ENCODE measurements at places on chromosomes 6 and 20.
A peak's percentile ranks its signal among the peaks of the same experiment; 100 is the strongest.

- DNase-seq: no peak
Measured at GRCh38 chr6:53066874-53067706, 1.9 kb downstream of the FBXO9 start.

DNA sequence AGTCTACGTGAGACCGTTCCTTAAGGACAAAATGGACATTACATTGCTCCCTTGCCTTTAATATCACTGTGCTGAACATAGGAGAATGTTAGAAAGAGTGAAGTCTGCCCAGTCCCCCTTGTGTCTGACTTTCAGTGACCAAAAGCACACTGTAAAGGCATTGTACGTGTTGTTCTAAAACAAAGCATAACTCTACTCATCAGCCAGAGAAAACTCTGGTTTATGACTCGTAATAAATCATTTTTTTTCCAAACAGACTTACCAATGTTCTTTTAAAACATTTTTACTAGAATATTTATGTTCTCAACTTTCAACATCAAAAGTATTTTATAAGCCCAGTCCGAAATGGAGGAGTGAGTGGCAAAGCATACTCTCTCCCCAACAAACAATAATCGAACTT, 262.5 kb downstream of the GJA1 start:
- DNase-seq: no peak

GRCh38 chr6:155040901-155041650, 46.0 kb downstream of the TIAM2 start:
- DNase-seq: no peak

DNA sequence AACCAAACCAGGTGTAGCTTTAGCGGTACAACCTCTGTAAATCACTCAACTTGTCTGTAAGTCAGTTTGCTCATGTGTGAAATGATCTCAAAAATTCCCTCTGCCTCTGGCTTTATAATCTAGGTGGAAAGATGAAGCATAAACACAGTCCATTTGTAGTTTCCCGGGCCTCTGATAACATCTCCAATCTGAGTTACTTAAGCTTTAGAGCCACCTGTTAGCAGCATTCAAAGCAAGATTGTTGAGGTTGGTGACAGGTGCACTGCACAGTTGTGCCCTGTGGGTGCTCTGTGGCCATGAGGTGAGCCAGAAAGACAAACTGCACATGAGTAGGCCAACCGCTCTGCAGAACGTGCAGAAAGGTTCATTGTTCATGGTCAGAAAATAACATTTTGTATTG, 53.7 kb downstream of the MOCS1 start:
- no peak for DNase-seq

DNA sequence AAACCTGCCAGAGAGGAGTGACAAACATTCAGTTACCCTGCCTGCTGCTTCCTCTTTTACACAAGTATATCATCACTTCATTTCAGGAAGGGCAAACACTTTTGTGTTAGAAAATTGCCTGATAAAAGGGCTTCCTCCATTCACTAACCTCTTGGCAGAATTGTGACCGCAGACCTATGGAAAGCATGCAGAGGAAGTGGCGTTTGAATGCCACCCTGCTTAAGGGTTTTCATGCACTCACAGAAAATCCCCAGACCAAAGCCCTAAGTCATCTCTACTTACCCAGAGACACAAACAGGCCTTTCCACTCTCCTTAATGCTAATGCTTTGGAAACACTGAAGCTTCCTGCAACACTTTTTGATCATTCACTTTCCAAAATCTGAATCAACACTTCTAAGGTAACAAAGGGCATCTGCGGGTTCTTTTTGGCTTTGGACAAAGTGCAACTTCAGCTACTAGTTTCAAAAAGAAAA, 22.1 kb upstream of the RALGAPA2 start:
- no peak for DNase-seq

DNA sequence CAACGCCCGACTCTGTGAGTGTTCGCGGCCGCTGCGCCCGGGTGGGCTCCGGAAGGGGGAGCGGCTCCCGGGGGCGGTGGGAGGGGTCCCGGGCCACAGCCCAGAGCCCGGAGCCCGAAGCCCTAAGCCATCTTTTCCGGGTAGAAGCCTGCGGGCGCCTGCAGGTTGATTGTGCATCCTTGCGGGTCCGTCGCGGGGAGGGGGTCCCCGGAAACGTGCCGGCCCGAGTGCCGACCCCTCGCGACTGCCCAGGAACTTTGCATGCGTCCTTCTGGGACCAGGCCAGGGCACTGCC, 413 bp downstream of the PTPRA start:
- peak; percentile 52 for DNase-seq

DNA sequence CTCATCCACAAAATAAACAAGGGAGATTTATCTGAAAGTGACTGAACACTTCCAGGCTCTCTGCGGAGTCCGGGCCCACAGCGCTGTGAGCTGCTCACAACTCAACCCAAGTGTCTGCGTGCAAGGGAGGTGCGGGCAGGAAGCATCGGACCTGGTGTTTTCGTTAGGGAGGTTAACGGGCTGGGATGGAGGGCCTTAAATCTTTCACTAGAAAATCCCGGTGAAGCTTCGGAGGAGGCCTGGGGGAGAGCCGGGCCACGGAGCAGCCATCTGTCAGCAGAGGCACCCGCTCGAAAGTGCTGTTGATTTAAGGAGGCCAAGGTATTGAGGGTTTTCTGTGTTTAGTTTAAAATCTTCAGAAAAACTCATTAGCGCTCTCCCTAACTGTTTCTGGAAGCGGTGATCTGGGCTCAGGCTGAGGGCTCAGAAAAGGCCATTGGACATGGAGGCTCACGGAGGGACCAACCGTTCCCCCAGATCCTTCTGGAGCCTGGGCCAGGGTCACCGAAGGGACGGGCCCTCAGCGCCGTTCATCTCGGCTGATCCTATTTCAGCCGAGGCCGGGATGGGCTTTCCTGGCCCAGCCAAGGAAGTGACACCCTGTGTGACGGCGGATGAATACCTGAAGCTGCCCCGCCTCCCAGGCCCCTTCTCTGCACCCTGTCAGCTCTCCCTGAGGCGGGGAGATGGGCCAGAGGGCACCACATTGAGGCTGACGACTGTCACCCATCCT, 20.7 kb downstream of the GATA5 start:
- DNase-seq: no peak

DNA sequence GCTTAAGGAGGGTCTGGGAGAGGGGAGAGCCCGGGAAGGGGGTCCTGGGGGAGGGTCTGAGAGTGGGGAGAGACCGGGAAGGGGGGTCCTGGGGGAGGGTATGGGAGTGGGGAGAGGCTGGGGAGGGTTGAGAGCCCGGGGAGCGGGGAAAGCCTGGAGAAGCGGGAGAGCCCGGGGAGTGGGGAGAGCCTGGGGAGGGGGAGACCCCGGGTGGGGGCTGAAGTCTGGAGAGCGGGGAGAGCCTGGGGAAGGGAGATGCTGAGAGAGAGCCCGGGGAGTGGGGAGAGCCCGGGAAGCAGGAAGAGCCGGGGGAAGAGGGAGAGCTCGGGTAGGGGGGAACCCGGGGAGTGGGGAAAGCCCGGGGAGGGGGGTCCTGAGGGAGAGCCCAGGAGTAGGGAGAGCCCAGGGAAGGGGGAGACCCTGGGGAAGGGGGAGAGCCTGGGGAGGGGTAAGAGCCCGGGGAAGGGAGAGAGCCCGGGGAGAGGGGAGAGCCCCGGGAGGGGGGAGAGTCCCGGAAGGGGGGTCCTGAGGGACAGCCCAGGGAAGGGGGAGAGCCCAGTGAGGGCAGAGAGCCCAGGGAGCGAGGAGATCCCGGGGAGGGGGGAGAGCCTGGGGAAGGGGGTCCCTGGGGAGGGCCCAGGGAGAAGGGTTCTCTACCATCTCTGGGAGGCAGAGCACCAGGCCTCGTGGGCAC, 148.5 kb downstream of the SYNDIG1 start:
- no peak for DNase-seq

DNA sequence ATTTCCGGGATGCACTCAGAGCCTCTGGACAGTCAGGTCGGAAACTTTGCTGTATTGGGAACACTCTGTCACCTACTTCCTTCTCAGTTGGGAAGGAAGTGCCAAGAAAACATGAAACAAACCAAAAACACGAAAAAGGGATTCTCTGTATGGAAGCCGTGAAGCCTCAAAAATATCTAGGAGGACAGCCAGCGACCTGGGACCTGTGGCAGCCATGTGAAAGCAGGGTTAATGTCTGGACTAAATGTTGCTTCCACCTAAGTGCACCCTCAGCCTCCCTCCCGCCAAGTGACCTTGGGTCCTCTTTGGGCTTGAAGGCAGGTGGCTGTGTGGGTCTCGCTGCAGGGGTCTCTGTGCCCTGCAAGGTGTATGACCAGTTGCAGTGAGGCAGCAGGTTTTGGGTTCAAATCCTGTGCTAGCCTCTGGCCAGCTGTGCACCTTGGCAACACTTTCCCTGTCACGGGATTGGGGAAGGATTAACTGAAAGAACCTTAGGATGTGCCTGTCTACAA, 851 bp downstream of the MAVS start:
- no peak for DNase-seq

- no peak for DNase-seq
Measured at GRCh38 chr6:120681204-120681603, 653.1 kb downstream of the TBC1D32 start.

DNA sequence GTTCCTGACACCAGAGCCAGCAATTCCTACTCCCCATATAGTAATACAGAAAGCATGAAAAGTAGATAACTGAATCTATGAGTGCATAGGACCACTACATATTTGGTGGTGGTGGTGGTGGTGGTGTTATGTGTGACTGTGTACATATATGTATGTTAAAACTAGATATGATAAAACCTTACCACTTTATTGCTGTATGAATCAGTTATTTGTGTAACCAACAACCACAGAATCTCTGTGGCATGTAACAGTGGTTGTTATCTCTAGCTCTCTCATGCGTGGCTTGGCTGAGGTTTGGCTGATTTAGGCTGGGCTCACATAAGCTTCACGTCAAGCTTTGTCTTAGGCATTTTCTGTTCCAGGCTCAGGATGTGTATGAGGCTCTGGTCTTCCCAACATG, 55.7 kb downstream of the PLCB1 start:
- no peak for DNase-seq

- no peak for DNase-seq
Measured at GRCh38 chr20:44020406-44021148, 105.9 kb downstream of the TOX2 start.

GRCh38 chr6:33199687-33200218, 712 bp downstream of the RXRB start:
- peak; percentile 83 for DNase-seq

DNA sequence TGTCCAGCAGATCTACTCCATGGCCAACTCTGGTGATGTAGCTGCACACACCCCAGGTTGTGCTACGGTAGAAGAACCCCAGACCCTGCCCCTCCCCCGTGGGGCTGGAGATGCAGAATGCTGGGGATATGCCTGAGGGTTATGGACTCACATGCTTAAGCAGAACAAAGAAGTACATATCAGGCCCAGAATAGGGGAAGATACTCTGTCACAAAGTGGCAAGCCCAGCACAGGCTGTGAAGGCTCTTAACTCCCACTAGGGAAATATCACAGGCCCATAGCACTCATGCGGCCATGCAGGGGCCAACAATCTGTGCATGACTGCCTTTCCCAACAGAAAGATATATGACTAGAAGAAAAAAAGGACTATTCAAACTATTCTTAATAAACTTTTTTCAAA, 234.9 kb downstream of the KCNQ5 start:
- DNase-seq: no peak

DNA sequence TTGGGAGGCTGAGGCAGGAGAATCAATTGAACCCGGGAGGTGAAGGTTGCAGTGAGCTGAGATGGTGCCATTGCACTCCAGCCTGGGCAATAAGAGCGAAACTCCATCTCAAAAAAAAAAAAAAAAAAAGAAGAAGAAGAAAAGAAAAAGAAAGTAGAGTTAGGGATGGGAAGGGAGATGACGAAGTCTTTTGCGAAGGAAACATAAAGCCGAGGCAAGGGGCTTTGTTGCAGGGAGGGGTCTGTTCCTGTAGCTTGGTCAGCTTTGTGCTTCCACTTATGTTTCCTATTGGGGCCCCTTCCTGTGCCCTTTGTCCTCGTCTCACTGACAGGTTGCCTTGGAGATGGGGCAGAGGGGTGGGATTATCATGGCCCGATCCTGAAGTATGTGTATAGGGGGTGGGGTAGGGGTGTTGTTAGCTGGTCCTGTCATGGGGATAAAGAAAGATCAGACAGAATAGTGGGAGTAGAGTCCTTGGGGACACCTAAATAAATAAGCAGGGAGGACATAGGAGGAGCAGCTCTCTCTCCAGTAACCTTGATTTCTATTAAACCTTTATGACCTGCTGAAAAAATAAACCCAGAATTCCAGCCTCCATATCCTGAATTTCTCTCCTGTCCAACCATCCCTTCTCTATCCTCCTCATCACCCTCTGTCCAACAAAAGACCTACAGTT, 1.1 kb upstream of the CLIC1 start:
- DNase-seq: no peak

DNA sequence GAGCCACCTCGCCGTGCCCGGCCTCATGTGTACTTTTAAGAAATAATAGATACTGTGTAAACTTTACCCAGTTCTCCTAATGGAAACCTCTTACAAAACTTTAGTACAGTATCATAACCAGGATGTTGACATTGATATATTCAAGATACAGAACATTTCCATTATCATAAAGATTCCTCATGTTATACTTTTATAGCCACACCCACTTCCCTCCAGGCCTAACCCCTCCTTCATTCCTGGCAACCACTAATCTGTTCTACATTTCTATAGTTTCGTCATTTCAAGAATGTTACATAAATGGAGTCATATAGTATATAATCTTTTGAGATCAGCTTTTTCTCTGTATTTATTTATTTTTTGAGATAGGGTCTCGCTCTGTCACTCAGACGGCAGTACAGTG, 52.6 kb upstream of the SALL4 start:
- no peak for DNase-seq

- no peak for DNase-seq
Measured at GRCh38 chr6:82772851-82773717, 292.6 kb downstream of the UBE3D start.

- no peak for DNase-seq
Measured at GRCh38 chr6:75334266-75335040, 49.9 kb upstream of the TMEM30A start.

DNA sequence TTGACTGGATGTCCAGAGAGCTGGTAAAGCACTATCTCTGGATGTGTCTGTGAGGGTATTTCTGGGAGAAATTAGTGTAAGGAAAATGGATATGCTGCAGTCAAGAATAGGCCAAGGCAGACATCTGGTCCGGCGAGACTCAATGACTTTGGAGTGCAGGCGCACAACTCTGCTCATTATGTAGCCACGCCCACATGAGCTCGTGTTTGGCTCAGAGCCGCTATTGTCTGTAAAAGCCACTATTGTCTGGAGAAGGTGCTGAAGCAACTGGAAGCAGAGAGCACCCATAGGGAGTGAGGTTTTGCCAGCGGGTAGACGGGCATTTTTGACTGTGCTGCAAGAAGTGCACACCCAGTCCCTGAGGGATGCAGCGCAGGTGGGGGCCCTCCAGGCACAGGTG, 305.0 kb upstream of the POU3F2 start:
- no peak for DNase-seq

Data from T-helper 1 cell (primary cell).